Stimulated activated CD4-positive, alpha-beta T cell treated with anti-CD3 and anti-CD28 coated beads, Interleukin-15, amount 100 ng/mL, for 1 hour (primary cell): ENCODE measurements at places on chromosomes 3 and 15.
A peak's percentile ranks its signal among the peaks of the same experiment; 100 is the strongest.

DNA sequence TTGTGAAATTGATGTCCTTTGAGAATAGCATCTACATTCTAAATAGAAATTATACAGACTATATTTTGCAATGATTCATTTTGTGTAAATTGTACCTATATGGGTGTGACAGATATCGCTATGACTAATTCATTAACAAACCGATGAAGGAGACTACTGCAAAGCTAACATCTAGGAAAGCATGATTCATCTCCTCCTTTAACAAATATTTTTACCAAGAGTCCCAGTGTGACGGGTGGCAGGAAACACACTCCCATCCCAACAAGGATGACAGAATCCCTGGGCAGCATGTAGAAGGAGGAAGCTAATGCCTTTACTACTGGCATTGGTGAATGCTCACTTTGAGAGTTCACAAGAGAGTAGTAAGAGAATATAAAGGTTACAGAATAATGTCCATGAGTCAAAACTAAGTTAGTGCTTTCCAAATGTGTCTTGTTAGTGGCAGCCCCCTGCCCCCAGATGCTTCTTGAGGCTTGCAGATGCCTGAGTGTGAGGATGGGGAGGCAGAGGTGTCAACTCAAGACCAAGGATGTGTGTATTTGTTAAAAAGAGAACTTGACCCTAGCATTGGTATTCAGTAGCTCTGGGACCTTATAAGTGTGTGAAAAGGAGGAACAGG, 180.6 kb downstream of the FMN1 start:
- no peak for DNase-seq

DNA sequence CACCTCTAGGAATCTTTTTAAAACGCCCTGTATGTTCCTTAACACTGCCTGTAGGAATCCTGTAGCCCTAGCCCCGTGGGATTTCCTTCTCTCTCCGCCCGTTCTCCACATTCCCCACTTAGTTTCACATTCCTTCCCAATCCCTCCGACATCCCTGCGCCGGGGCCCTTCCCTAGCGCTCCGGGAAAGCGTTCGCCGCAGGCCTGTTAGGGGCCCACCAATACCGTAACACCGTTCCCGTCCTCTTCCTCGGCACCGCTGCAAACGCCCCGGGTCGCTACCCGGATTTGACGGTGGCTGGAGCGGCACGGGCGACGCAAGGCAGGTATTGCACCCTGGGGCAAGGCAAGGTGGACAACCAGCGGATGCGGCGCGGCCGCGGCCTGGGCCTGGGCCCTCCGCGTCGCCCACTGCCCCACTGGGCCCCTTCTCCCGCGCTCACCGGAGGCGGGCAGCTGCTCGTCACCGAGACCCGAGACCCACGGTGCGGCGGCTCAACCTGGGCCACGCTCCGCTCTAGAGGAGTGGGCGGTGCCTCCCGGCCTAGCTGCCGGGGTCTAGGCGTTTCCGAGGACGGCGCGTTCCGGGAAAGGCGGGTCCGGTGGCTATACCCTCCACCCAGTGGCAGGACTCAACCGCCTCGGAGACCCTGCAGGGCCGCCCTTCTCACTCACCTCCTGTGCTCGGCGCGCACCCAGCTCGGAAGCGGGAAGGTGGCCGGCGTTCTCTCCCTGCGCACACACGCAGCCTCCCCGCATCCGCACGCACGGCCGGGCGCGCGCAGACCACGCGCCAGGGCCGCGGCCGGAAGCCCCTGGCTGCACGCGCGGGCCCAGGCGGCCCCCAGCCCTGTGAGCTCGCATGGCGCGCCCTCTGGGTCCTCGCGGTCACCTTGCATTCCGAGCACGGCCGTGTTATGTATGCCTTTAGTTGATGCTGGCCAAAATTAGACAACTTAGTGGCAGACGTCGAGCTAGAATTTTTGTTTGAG, at the start of gene B3GALNT1:
Gene B3GALNT1, minus strand, starts transcription at position 789 of the 991 bp plus-strand sequence. CDS start 18,595 bp downstream, outside the sequence.
- DNase-seq, result no peak

DNA sequence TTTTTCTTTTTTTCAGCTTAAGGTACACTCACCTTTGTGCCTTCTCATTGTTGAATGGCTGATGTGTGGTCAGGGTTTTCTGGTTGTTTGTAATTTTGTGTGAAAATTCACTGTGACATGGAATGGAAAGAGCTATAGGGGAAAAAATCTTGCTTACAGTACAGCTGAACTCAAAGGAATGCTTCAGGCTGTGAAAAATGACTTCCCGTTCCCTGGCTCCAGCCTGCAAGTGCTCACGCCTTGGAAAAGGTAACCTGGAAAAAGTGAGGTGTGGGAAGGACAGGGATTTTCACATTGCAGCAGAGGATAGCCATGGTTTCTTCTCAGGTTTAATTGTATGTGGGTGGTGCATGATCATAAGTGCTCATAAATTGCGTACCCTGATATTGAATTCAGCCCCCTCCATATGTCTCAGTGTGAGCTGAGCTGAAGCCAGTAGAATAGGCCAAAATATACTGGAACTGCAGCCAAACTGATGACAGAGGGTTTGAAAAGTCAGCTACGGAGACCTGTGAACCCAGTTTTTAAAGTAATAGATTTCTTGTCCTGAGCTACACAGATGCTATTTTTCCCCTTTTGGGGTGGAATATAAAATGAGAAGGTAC, 228.7 kb upstream of the RASGRP1 start:
- DNase-seq, result no peak

- DNase-seq, result no peak
Observed at GRCh38 chr15:94494732-94495131, 263.4 kb downstream of the MCTP2 start.

GRCh38 chr3:123446210-123446609, 2.7 kb downstream of the ADCY5 start:
- DNase-seq, result no peak

GRCh38 chr3:35028157-35028556, 611.2 kb upstream of the ARPP21 start:
- DNase-seq, result no peak

DNA sequence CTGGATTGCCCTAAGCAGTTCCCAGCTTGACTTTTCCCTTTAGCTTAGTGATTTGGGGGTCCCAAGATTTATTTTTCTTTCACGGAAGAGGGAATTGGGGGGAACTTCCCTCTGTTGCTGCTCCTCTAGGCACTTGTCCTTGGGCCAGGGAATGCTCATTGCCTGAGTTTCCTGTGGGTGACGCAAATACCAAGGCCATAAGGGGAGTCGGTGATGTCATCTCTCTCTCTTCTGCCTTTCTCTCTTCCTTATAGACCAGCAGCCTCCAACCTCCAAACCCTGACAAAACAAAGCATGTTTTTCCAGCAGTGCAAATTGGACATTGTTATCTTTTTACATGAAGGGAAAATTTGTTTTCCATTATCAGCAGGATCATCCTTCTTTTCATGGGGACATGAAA, 120.2 kb downstream of the ITPR1 start:
- DNase-seq, result no peak

- no peak for DNase-seq
Observed at GRCh38 chr3:140416666-140417065, 261.2 kb upstream of the TRIM42 start.

DNA sequence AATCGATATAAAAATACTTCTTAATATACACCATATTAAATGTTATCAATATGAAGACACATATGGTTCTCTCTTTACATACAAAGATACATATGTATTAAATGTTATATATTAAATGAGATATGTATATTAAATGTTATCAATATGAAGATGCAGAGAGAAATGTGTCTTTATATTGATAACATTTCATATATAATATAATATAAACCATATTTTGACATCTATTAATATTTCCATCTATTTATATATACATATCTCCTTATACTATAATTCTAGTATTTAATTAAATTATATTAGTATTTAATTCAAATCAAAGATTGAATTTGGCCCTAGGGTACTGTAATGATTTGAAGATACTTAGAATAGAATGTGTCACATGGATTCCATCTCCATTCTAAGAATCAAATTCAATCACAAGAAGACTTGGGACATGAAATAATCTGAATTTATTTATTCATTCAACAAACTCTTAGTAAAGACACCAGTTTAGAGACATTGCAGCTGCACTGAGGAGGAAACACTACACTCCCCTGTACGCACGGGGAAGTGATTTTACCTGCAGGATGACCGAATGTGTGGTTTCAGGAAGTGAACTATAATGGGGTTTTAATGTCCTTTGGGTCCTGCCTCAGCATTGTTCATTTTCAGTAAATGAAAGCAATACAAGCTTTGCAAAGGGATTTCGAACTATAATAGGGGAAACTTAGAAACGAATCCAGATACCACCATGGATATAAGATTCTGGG, 365.1 kb downstream of the MECOM start:
- DNase-seq, result no peak

GRCh38 chr3:185397676-185398075, 34.7 kb downstream of the MAP3K13 start:
- no peak for DNase-seq

DNA sequence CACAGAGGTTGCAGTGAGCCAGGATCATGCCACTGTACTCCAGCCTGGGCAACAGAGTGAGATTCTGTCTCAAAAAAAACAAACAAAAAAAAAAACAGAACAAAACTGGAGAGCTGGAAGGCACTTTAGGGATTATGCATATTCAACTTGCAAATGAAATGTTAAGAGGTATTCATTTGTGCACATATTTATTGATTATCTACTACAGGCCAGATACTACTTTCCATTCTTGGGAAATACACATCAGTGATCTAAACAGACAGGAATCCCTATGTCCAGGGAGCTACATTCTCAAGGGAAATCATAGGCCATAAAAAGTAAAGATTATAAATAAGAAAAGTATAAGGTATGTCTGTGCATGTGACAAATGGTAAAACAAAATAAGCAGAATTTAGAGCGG, 322.6 kb downstream of the GABRG3 start:
- DNase-seq, result no peak

DNA sequence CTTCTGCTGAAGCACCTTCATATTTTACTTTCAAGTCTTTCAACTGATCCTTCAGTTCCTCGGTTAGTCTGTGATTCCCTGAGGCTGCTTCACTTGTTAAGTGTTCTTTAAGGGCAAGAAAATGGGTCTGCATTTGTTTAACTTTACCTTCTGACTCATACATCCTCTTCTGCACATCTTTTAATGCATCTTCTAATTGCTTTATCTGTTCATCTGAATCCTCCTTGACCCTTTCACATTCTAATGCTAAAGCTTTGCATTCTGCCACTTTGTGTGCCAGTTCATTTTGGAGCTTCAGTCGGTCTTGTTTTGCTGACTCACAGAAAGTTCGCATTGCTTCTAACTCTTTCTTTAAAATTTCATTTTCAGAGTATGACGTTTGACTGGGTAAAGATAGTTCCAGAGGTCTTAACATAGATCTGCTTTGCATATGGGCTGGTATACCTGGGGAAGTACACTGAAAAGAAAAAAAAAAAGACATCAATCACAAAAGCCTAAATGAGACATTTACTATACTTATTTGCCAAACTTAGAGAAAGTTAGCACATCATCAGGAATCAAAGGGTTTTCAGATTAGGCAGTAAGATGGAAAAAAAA, 94.3 kb downstream of the UACA start:
- no peak for DNase-seq

DNA sequence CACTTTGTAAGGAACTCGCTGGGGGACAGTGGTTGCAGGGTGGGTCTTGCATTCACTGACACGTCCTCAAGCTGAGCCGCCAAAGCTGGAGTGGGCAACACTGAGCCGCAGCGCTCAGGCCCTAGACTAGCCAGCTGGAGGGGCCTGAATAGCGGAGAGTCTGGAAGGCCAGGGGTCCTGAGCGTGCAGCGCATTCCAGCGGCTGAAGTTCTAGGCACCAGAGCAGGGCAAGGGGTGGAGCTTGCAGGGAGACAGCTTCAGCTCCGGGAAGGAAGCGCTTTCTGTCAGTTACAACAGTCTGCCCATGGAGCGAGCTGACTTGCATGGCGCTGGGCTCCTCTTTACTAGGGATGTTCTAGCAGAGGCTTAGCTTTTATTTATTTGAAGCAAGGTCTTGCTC, 2.7 kb downstream of the MAP6D1 start:
- DNase-seq, result no peak

GRCh38 chr15:92749216-92749615, 93.6 kb upstream of the FAM174B start:
- no peak for DNase-seq

DNA sequence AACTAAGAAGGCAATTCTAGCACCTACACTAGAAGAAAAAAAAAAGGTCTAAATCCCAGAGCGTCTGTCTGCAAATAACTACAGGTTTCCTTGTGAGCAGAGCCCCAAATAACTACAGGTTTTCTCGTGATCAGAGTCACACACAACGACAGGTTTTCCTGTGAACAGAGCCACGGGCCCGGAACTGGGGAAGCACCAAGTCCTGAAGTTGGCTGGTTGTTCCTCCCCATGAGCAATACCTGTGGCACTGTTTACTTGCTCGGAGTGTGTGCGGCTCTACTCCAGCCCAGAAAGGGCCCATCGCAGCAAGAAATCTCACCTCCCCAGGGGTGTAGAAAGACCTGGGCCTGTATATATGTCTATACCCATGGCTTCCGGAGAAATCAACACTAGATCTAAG, 644 bp upstream of the MASP1 start:
- DNase-seq, result no peak

DNA sequence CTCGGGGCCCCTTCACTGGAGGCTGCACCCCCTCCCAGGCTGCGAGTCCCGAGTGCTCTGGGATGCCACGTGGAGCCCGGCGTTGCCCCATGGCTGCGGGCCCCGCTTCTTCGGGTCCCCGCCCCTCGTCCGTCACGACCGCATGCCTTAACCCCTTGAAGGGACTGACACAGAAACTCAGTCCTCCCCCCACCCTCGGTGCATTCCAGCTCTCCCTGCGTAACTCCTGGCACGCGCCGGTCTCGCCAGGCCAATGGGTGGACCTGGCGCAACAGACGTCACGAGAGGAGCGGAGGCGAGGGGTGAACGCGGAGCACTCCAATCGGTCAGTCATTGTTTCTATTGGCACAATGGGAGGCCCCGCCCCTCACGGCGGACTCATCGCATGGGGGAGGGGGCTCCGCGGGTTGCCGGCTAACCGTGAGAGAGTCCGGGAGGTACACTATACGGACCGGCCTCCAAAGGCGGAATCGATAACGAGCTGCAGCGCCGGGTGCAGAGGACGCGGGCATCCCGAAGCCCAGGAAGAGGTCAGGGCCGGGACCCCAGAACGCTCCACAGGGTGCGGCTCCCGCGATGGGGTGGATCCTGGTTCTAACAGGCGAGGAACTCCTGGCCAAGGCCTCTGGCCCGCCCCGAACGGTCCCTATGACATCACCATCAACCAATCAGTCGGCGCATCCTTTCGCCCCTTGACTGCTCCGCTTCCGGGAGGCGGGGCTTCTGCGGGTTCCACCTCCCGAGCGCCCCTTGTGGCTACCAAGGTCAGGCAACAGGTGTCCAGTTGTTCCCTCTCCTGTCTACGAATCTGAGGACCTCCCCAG, 1.0 kb upstream of the CELSR3 start:
- peak; percentile 66 for DNase-seq
